ENCODE measurements at places on chromosomes 7 and 10.

DNA sequence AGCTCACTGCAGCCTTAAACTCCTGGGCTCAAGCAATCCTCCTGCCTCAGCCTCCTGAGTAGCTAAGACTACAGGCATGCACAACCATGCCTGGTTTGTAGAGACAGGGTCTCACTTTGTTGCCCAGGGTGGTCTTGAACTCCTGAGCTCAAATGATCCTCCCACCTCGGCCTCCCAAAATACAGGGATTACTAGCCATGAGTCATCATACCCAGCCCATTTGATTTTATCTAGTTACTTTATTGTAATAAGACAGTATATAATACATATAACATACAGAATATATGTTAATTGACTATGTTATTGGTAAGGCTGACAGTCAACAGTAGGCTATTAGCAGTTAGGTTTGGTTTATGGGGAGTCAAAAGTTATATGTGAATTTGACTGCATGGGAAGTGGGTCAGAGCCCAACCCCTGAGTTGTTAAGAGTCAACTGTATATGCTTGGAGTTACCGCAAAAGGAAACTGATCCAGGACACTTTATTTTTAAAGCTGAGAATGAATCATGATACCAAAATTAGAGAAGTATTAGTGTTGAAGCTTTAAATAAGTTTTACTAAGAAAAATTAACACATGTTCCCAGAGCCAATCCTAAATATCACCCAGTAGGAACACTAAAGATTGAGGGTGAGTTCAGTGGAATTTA lies 20.7 kb upstream of the KMT2E start:
- no peak for DNase-seq

- DNase-seq, result no peak
These were observed 627.1 kb upstream of the FZD8 start for GRCh38 chr10:36269222-36269621.

DNA sequence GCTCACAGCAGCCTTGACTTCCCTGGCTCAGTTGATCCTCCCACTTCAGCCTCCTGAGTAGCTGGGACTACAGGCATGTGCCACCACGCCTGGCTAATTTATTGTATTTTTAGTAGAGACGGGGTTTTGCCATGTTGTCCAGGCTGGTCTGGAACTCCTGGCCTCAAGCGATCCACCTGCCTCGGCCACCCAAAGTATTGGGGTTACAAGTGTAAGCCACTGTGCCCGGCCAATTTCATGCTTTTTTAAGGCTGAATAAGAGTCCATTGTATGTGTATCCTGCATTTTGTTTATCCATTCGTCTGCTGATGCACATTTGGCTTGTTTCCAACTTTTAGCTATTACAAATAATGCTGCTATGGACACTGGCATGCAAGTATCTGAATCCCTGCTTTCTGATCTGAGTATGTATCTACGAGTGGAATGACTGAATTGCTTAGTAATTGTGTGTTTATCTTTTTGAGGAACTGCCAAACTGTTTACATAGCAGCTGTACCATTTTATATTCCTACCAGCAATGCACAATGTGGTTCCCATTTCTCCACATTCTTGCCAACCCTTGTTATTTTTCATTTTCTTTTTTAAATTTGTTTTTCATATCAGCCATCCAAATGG lies 37.3 kb upstream of the TPST1 start:
- DNase-seq, result no peak

- DNase-seq, result no peak
These were observed 312.4 kb upstream of the AUTS2 start for GRCh38 chr7:69285854-69286253.

DNA sequence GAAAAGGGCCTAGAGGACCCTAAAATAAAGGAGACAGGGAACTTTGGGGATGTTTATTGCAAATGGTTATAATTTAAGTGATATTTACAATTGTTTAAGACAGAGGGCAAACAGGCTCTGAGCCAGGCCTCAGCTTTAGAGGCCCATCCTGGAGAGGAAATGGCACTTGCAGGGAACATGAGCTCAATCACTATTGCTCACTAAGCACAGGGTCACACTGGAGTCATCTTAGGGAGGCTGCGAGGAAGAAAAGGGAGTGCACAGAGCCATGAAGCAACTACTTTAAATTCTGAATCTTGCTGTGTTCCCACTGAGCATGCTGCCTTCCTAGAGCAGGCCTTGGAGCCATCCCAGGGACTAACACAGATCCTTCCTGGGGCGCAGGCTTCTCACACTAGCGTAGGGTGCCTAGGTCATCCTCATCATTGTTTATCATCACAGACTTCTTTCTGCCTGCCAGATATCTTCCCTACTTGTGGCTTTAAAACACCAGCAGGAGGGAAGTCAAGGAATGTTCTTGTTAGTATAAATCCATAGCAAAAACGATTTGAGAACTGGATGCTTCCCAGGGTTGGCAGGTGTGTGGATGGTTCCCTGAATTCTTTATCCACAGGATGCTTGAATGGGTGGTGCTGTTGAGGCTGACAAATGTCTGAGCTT lies 12.7 kb upstream of the DNAJB12 start:
- no peak for DNase-seq

GRCh38 chr10:8054244-8054493 lies 319 bp upstream of the GATA3 start:
- DNase-seq, result no peak

DNA sequence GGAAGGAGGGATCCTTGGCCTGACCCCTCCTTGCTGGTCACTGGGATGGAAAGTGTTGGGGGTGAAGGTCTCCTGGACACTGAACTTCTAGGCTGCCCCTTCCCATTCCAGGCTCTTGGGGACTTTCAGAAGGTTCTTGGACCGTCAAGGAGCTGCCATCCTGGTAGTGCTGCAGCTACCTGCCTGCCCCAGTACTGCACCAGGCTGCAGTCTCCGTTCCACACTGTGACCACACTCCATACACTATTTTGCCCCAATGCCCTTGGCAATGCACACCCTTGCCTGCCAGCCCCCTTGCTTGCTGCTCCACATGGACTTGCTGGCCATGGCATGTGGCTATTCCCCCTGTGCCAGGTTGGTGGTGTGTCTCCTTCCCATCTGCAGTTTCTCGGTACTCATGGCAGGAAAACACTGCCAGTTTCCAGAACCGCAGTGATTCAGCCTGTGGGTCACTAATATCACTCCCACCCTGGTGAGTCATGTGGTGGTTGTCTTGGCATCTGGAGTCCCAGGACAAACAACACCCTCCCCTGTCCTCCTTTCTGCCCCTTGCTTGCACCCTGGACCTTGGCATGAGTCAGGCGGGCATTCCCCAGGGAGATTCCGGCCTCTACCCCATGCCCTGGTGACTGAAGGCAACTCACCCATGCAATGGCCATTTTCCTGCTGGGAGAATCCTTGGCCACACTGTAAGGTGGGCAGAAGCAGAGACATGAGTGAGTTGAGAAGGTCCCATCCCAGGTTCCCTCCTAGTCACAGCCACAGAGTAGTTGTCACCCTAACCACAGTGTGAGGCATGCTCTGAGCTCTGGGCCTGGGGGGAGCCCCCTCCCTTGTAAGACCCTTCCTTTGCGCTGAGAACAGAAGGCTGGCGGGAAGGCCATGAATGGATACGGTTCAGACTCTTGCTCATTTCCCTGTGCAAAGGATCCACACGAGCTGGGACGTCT lies 32.8 kb downstream of the GOLGA7B start:
- peak; percentile 93 for DNase-seq

DNA sequence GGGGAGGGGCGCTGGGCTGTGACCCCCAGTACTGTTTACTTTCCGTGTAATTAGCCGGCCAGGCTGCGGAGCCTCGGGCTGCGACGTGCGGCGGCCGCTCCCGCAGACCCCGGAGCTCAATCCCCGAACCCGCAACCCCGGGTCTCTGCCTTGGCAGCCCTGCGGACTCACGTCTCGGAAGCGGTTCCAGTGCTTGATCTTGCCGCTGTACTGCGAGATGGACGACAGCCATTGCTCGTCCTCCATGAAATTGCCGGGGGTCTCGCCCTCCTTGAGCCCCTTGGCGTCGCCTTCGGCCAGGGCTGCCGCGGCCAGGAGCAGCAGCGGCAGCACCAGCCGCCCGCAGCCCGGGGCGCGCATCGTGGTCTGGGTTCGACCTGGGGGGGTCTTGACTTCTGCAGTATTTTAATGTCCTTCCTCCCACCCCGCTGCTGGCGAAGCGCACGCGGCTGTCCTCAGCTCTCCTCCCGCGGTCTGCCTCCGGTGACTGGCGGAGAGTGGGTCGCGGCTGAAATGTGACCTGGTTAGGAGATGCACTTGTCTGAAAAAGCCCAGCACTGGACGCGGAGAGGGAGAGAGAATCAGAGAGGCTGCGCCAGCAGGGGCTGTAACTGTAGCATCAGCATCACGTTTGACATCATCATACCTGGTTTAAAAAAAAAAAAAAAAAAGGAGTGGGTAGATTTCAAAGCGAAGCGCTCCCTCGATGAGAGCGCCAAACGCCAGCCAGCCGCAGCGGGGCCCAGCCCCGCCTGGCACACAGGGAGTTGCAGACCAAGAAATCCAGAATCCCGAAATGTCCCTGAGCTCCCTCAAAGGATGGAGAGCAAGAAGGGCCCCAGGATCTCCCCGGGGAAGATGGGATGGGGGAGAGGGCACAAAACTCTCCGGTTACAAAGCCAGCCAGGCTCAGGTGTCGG lies at the start of gene SPOCK2:
SPOCK2 (minus strand) TSS at position 583 of the 920 bp plus-strand sequence; CDS start at position 360, 223 bp downstream.
- peak; percentile 47 for DNase-seq

- no peak for DNase-seq
These were observed 12.8 kb upstream of the TIAL1 start for GRCh38 chr10:119609516-119609915.

GRCh38 chr7:148688526-148688925 lies 10.2 kb upstream of the CUL1 start:
- DNase-seq, result no peak

DNA sequence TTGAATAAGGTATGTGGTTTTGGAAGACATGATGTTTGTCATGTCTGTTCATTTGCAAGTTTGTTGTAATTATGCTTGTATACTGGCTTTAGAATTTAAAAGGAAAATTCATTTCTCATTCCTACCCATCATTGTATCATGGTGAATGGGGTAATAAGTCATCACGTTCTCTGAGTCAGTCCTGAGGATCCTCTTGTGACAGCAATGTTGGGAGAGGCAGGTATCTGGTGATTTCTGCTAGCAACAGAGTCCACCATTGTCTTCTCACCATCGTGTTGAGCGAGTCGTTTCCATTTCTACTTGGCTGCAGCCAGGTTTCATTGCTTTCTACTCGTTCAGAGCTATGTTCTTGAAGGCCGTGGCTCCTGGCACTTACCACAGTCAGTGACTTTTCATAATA lies 16.3 kb downstream of the CUL1 start:
- DNase-seq, result no peak

DNA sequence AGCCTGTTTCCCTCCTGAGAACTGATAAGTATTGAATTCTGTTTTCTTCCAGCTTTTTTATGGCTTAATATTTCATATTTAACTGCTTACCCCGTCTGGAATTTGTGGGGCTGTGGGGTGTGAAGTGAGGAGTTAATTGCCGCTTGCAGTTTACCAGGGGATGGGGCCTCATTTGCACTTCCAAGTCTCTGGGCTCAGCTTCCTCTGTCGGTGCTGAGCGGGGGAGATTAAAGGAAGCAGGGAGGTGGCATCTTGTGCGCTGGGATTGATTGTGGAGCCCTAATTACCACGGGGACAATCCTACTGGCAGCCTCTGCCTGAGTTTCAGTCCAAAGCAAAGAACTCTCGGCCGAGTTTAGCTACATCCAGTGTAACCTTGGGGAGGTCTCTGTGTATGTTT lies 33.4 kb downstream of the ELFN1 start:
- DNase-seq, result no peak

GRCh38 chr10:125163803-125164202 lies 3.4 kb upstream of the CTBP2 start:
- DNase-seq, result no peak

GRCh38 chr10:63681993-63682697 lies 160.9 kb downstream of the REEP3 start:
- no peak for DNase-seq

DNA sequence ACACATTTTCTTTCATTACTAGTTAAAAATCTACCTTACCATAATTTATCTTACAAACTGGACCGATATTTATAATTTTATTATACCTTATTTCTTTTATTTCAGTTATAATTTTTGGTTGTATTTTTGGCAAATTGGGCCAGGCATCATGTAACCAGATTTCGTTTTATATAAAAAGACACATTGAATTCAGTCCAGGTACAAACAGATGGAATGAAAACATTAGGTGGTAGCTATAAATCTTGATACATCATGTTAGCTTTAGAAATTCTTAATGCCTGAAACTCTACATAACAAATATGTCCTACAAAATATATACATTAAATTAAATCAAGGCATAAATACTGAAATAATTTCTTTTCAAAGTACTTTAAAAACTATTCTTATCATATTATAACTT lies 73.1 kb downstream of the SLC13A1 start:
- no peak for DNase-seq

- DNase-seq, result no peak
These were observed 46.5 kb downstream of the TMEM106B start for GRCh38 chr7:12257582-12257981.

DNA sequence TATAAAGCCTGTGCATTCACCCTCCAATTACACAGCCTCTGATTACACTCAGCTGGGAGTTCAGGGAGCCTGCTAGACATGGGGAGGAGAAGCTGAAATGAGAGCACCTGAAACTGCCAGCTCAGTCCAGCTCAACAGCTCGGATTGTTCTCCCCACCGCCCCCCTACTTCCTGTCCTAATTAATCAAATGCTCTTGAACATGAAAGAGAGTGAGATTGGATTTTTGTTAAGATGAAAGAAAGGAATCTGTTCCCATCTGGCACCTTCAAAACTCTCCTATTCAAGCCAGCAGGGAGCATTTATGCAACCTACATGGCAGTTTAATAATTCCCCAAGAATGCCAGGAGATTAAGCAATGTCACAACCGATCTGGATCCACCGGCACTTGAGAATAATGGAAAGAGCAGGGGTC lies 98.0 kb downstream of the NPSR1 start:
- DNase-seq, result no peak

- no peak for DNase-seq
These were observed 8.0 kb downstream of the CCDC186 start for GRCh38 chr10:114166043-114166442.

GRCh38 chr10:28302638-28303488 lies at the start of gene MPP7:
Gene MPP7 (minus strand): TSS chr10:28303064. CDS start chr10:28238604, 64,460 bp downstream.
- DNase-seq, result peak; percentile 95

DNA sequence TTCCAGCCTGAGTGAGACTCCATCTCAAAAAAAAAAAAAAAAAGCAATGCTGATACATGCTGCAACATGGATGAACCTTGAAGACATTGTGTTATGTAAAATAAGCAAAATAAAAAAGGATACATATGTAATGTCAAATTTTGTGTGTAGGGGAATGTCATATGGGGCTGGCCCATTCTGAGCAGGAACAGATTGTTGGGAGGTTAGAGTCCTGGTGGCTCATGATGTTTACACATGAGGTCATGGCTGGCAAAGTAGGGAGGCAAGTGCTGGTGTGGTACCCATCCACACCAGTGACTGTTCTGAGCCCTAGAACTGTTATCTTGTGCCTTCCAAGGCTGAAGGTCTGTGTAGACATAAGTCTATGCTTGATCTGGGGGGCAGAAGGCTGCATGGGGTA lies 37.6 kb downstream of the ZNF92 start:
- no peak for DNase-seq

All from RWPE2 (cell line).